ENCODE measurements at places on chromosomes 7 and 10.

DNA sequence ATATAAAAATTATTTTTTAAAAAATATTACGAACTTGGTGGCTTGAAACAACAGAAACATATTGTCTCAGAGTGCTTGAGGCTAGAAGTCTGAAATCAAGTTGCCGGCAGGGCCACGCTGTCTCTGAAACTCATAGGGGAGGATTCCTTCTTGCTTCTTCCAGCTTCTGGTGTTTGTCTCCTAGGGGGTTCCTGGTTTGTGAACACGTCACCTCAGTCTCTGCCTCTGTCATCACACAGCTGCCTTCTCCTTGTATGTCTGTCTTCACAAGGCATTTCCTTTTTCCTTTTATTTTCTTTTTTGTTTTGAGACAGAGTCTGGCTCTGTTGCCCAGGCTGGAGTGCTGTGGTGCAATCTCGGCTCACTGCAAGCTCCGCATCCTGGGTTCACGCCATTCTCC is 12.7 kb upstream of the SNX8 start:
- no peak for DNase-seq

DNA sequence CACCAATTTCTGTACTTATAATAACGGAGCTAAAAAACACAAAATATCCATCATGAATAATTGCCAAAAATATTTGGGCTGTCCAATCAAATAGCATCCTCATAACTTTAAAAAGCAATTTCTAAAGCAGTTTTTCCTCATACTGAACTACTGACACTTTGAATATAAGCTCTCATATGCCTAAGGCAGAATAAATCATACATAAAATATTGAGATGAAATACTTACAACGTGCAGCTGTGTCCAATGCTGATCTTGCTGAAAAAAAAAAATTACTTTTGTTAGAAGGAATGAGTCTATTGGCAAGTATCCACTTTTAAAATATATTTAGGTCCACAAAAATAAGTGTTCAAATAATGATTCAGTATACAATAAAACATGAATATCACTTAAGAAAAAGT is 24.2 kb downstream of the FAM3C start:
- no peak for DNase-seq

DNA sequence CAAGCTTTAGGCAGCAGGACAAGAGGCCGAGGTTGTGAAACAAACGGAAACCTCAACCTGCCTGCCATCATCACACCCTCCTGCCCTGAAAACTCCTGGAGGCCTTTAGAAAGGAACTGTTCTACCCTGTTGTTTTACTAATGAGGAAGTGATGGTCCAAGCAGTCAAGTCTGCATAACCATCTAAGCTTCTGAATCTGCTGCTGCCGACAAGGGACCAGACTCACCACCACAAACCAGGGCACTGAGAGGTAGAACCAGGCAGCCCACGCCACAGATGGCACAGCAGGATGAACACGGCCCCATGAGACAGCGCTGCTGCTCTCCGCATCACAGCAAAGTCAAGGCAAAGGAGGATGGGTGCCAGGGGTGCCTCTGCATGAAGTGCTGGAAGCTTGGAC is 209.4 kb downstream of the CELF2 start:
- DNase-seq: no peak

- DNase-seq: no peak
Observed at GRCh38 chr7:91512958-91513357, 248.7 kb downstream of the FZD1 start.

DNA sequence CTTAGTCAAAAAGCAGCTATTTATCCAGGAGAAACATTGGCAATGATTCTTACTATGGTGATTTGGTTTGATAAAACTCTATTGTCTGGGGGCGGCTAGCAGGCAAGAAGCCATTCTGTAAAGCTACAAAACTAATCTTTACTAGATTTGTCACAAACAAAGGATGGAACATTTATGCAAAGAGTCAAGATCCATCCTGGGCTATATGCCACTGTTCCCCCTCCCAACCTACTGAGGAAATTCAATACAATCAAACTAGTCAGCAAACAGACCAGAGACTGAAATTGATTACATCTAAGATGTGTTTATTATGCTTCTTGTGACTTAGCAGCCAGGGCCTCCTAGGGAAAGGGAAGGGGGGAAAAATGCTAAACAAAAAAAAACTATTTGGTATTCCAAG is 397.6 kb downstream of the GPAM start:
- no peak for DNase-seq

GRCh38 chr7:40680657-40681056 is 545.9 kb downstream of the SUGCT start:
- DNase-seq: no peak

DNA sequence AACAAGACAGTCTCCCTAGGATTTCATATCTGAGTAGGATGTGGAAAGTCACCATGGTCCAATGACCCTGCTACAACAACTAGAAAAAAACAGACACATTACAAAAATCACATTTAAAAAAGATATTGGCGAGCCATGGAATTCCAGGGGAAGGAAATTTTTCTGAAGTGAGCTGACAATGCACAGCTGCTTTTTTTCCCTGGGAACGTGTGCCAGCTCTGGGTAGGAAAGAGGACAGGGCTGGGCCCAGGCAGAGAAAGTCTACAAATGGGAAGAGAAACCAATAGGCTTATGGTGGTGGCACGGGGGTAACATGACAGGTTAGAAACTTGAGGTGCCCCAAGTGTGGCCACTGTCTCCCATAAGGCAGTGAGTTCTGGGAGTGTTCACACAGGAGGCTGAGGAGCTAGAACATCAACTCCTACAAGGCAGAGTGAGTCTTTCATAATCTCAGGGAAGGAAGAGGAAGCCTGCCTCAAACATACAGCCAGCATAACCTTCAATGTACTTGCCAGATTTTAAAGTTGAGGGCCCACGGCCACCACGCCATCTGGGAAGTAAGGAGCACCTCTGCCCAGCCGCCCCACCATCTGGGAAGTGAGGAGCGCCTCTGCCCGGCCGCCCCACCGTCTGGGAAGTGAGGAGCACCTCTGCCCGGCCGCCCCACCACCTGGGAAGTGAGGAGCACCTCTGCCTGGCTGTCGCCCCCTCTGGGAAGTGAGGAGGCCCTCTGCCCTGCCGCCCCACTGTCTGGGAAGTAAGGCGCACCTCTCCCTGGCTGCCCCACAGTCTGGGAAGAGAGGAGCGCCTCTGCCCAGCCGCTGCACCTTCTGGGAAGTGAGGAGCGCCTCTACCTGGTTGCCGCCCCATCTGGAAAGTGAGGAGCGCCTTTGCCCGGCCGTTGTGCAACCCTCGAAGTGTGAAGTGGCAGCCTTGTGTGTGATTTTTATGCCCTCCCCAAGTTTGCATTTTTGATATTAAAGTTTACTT is 5.9 kb downstream of the FBXL13 start:
- DNase-seq: no peak

DNA sequence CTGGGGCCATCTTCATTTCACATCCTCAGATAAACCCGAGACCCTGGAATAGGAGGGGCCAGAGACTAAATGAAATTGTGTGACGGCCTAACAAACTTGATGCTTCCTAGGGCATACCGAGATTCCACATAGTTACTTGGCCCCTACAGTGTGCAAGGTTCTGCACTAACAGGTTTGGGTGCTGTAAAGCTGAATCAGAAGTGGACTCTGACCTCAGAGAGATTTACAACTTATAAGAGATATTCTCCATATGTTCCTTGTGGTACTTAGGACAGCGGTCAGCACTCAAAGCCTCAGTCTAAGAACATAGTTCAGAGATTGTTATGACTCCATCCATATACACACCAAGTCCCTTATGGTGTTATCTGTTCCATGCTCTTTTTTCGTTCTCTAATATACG is 55.1 kb upstream of the FHIP2A start:
- DNase-seq: no peak

All from GM18507 (cell line).